ENCODE measurements at places on chromosomes 1 and 21.
A peak's percentile ranks its signal among the peaks of the same experiment; 100 is the strongest.

DNA sequence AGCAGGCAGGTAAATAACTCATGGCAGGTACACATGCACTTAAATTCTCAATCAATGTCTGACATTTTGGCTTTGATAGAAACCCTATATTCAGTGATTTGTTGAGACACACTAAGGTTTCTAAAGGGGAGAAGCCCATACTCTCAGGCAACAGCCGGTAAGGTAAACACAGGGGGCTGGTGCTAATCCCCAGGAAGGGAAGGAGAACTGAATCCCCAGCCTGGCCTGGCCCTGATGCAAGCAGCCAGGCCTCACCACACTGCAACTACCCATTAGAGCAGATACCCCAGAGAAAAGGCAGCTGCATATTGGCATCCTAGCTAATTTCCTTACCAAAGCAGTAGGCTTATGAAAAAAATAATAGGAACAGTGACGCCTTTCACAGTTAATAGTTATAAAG is 116.5 kb upstream of the LRRC7 start:
- DNase-seq, result no peak

GRCh38 chr1:76418531-76418930 is 344.0 kb downstream of the ST6GALNAC3 start:
- DNase-seq, result no peak

GRCh38 chr21:42080788-42081083 is 9.6 kb downstream of the UMODL1 start:
- no peak for DNase-seq

DNA sequence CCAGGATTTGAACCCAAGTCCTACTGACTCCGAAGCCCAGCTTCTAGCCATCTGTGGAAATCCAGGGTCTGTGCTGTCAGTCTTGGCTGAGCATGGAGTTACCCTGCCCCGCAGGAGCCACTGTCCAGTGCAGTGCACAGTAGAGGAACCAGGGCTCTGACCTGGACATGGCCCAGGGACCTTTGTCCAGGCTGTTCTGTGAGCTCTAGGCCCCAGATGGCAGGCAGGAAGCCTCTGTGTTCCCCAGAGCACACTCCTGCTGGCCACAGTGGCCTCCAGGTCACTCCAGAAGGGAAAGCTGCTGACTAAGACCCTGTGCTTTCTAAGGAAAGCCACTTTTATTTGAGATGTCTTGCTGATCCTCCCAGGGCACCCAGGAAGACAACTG is 13.8 kb downstream of the S100A7A start:
- DNase-seq, result no peak

DNA sequence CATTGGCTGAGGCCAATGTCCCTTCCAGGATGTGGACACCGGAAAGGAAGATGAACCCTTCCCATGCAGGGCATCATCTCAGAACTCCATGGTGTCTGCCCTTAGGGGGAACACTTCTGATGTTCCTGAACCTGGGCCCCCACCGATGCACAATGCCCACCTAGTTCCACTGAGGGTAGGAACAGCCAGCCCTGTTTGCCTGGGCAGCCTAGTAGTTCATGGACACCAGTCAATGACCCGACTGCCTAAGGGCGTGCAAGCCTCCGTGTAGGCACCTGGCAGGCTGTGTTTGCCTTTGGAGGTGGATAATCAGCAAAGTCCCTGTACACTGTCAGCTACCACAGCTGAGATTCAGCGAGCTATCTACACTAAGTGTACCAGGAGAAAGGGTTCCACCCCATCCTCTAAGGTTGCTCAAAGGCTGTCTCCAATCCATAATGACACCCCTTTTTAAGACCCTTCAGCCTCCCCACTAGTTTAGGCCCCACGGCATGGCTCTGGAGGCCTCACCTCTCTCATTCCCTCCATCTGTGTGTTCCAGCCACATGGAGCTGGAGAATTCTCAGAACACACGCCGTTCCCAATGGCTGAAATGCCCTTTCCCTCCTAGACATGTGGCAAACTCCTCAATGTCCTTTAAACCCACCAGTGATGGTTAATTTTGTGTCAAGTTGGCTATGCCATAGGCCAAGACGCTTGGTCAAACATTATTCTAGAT is 124.8 kb upstream of the EDN2 start:
- DNase-seq, result no peak

DNA sequence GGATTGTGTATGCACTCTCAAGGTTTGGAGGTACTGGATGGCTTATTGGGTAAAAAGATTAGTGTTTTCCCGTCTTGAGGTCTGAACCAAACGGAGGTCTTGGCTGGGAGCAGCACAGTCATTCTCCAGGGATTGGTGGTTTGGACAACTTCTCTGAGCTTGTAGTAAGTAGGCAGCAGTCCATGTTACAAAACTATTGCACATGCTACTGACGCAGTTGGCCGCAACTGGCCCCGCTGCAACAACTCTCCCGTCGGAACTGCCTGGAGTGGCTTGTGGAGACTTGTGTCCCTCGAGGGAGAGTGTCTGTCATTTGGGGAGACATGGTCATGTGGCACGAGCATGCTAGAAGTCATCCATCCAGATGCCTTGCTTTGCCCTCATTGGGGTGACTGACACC is 276.0 kb downstream of the TM2D1 start:
- DNase-seq, result no peak

- peak; percentile 55 for DNase-seq
Observed at GRCh38 chr1:22916471-22916820, 56.2 kb downstream of the LACTBL1 start.

DNA sequence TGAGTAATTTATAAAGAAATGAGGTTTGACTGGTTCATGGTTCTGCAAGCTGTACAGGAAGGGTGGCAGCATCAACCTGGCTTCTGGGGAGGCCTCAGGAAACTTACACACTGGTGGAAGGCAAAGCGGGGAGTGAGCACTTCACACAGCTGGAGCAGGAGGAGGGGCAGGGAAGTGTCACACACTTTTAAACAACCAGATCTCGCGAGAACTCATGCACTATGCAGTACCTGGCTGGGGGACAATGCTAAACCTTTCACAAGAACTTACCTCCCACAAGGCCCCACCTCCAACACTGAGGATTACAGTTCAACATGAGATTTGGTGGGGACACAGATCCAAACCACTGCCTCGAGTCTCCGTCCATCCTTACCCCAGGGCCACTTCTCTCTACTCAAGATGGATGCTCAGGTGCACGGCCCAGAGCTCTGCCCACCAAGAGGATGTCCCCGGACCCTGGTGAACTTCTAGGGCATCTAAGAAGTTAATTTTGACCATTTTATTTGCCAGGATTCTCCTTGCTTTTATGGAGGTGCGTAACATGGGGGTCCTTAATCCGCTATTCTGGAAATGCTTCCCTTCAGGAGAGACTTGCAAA is 22.7 kb upstream of the ACTRT2 start:
- DNase-seq, result no peak

DNA sequence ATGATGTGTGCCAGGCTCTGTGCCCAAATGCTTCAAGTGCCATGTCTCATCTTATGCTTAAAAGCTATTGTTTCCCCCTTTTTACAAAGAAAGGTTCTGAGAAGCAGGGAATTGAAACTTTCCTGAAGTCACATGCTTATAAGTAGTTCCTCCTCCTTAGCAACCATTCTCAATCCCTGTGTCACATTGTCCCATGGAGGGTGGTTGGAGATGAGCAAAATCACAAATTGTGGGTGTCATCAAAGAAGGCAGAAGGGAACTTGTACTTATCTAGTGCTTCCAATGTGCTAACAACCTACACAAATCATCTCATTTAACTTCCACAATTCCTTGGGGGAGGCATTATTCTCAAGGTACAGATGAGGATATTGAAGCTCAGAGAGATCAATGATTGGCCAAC is 10.1 kb upstream of the ERICH3 start:
- DNase-seq, result no peak

DNA sequence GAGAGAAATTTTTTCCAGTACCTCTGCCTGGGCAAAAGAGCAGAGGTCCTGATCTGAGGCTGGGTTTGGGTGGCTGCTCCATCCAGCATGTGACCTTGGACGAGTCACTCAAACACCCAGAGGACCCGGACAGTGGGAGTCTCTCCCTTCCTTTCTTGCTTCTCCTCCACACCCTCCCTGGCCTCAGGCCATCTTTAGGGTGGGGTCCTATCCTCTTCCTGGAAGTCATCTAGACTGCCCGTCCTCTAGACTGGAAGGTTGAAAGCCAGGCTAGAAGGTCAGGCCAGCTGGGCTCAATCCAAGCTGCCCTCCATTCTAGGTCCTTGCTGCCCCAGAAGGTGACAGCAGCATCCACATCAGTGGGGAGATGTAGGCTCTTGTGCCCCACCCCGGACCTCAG is 599.5 kb downstream of the MATN1 start:
- DNase-seq, result no peak

DNA sequence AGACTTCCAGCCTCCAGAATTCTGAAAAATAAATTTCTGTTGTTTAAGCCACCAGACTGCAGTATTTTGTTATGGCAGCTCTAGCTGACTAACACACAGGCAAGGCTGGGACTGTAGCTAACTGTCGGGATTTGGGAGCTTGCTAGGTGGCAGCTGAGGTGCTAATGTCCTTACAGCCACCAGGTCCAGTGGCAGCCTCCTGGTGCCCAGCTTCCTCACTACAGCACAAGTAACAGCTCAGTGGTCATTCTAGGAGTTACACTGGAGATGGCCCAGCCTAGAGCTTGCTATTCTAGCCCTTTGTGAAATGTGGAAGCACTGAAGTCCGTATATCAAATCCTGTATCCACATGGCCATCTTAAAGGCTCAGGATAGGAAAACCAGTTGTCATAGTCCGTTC is 4.3 kb upstream of the C1orf115 start:
- no peak for DNase-seq

- DNase-seq, result no peak
Observed at GRCh38 chr1:172727956-172728603, 69.2 kb downstream of the FASLG start.

DNA sequence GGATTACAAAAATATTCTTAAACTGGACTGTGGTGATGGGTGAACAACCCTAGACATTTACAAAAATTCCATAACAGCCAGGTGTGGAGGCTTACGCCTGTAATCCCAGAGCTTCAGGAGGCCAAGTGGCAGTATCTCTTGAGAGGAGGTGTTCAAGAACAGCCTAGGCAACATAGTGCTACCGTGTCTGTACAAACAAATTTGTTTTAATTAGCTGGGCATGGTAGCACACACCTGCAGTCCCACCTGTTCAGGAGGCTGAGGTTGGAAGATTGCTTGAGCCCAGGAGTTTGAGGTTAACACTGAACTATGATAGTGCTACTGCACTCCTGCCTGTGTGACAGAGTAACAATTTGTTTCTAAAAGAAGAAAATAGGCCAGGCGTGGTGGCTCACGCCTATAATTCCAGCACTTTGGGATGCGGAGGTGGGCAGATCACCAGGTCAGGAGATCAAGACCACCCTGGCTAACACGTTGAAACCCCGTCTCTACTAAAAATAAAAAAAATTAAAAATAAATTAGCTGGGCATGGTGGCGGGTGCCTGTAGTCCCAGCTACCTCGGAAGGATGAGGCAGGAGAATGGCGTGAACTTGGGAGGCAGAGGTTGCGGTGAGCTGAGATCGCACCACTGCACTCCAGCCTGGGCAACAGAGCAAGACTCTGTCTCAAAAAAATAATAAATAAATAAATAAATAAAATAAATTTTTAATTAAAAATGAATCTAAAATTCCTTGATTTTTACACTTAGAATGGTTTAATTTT is 37.1 kb downstream of the ARID4B start:
- DNase-seq, result no peak

DNA sequence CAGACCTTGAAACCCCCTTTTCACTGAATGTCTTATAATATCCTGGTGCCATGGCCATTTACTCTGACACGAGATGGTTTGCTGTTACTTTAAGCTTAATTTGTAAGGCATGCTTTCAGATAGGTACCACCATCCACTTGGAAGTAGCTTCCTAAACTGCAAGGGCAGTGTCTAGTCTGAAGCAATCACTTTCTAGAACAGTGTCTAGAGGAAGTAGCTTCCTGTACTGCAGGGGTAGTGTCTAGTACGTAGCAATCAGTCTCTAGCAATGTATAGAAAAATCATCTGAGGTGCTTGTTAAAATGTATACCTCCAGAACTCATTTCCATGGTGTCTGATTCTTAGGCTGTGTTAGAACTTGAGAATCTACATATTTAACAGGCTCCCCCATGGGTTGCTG is 42.5 kb downstream of the ZBTB40 start:
- no peak for DNase-seq

- DNase-seq, result no peak
Observed at GRCh38 chr1:31548534-31548906, 27.8 kb upstream of the TINAGL1 start.

DNA sequence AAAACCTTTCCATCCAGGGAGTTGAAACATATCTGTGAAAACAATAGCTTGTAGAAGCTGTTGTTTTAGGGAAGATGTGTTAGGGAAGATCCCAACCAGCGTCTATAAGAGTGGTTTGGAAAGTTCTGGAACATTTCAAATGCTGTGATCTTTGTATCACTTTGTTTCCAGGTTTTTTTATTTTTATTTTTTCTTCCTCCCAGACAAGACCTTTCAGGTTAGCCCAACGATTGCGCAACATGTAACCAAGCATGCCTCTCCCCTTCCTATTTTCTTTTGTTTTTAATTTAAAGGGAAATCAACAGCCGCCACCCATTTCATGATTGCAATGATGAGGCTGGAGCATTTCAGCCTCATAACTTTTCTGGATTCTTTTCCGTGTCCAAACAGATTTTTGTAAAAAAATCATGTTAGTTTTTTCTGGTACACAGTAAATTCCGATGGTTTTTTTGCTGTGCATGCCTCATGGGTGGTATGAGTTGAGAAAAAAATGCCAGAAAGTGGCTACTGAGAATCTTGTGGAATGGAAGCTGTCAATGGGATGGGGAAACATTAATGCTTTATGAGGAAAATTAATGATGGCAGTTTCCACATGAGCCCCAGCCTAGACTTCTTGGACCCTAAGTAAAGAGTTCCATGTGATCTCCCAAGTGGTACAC is 109.3 kb downstream of the RUNX1 start:
- no peak for DNase-seq

GRCh38 chr1:220876511-220877376 is 2.5 kb upstream of the HLX start:
- DNase-seq, result no peak

- no peak for DNase-seq
Observed at GRCh38 chr1:178417858-178418257, 78.9 kb downstream of the CLEC20A start.

GRCh38 chr1:52542085-52542688 is 10.7 kb downstream of the TUT4 start:
- DNase-seq, result no peak

DNA sequence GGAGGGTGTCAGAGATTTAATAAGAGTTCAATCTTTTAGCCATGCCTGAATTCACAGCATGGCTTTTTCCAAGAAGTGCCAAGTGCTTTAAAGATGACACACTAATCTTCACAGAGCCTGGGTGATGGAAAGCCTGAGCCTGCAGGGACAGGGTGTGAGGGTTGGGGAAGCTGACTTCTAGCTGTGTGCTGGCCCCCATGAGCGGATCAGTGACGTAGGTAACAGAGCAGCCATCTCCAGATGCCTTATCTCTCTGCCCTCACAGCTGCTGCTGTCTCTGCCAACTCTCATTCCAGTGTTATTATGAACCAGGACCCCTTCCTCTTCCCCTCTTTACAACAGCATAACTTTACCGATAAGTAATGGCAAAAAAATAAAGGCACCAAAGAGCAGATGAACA is 30.6 kb downstream of the FAM78B start:
- DNase-seq, result no peak

GRCh38 chr1:232303222-232303620 is 326.7 kb downstream of the SIPA1L2 start:
- DNase-seq, result no peak

GRCh38 chr21:44063151-44063912 is 43.9 kb upstream of the PWP2 start:
- DNase-seq, result no peak
